ENCODE measurements at places on chromosomes 3 and 15.

DNA sequence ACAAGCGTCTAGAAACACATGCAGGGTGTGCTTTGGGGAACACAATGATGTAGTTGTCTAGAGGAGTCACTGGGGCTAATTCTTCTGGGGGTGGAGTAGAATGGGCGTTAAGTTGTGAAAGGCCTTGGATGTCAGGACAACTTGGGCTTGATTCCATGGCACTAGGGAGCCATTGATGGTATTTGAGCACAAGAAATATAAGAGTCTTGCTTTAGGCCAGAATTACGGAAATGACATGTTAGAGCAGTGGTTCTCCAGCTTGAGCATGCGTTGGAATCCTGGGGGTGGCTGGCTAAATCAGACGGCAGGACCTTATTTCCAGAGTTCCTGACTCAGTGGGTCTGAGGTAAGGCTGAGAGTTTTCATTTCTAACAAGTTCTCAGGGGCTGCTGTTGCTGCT is 29.2 kb upstream of the SMAD6 start:
- DNase-seq: no peak

DNA sequence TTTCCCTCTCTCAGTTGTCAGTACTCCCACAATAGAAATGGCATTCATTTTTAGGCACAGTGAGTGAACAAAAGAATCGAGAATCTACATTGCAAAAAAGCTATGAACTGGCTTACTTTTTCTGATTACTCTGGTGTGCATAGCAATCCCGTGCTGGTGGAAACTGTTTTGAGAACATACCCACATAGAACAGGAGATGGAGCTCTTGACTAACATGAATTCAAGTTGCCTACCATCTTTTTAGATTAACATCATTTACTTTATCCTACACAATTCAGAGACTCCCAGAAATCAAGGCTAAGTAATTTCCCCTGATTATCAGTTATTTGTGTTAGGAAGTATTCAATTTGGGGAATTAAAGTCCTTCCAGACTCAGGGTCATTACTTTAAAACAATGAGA is 326.6 kb downstream of the ARPP21 start:
- DNase-seq: peak; percentile 36

DNA sequence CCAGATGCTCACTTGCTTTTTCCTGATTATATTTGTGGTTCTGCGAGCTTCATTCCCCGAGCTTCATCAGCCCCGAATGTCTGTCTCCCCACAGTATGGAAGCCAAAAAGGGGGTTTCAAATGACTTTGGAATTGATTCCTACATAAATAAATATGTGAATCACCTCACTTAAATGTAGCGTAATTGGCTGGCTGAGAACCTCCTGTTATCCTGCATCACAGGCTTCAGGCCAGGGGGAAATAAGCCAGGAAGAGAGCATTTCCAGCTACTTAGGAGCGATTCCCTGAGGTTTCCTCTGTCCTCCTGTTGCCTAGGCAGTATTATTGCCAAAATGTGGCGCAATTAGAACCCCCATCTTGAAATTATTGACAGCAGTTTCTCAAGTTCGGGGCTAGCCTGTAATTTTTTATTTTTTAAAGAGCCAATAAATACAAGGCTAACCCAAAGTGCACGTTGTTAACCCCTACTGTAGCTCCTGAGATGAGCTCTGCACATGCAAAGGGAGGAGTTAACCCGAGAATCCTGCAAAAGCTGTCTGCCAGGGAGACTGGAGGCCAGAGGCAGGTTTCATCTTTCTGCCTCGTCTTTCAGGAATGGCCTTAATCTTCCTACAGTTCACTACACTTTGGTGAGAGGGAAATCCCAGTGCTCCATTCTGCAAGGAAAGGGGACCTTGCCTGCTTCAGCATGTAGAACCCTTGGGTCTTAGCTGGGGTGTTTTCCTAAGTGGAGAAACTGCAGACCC is 148.2 kb downstream of the ADAMTS9 start:
- no peak for DNase-seq

- no peak for DNase-seq
Observed at GRCh38 chr15:44246521-44247268, 41.8 kb upstream of the GOLM2 start.

- no peak for DNase-seq
Observed at GRCh38 chr15:79960502-79961212, 10.3 kb downstream of the BCL2A1 start.

GRCh38 chr3:5799398-5799797 is 611.9 kb downstream of the EDEM1 start:
- DNase-seq: no peak

- DNase-seq: no peak
Observed at GRCh38 chr3:43871627-43872245, 181.0 kb downstream of the ABHD5 start.

- DNase-seq: no peak
Observed at GRCh38 chr3:16807391-16807790, 77.4 kb upstream of the PLCL2 start.

DNA sequence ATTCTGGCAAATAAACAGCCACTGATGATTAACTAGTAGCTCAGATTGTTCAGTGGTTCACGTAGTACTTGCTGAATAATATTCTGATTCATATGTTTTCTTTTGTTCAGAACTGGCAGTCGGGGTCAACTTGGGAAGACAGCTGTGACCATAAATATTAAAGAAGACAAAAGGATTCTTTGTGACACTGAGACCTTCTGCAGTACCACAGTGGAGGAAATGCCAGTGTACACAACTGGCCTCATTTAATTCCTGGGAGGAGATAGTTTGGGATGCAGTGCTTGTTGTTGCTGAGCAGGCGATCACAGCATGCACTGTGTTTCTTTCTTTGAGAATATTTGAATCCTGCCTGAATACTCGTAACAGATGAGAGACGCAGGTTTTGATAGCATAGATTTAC is 26.7 kb upstream of the MCF2L2 start:
- no peak for DNase-seq

DNA sequence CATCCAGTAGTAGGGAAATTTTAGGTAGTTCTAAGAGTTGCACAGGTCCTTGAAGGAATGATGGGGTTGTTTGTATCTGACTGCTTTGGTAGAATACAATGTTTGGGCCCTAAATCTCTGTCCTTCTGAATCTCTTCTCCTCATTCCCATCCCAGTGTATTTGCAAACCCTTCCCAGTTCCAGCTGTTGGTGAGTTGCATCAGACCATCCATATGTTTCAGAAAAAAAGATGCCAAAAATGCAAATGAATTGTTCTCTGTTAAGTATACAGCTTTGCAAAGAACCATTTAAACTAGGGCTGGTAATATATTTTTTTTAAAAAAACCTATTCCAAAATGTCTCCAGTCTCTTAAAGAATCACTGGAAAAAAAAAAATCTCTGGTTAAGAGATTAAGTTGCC is 250.8 kb upstream of the FEZF2 start:
- DNase-seq: no peak

- no peak for DNase-seq
Observed at GRCh38 chr15:52567871-52568600, 794 bp downstream of the ARPP19 start.

DNA sequence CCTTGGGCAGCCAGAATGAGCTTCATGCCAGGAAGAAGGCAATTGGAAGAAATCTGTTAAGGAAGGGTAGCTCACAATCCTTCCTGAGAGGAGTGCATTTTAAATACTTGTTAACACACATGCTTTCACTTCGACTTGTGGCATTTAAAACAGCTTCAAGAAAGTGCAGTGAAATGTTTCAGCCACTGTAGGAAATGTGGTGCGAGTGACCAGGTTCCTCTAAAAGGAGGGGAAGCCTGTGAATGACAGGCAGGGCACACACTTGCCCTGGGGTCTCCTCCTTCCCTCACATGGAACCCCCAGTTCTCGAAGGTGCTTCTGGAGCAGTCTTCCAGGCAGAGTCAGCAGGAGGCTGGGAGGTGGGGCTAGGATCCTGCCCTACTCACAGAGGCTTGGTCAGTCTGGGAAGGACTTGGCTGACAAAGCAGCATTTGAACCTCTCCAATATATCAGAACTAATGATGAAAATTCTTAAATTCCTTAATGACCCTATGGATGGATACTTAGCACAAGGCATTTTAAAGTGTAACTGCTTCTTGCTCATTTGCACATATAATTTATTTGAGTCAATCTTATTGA is 358.6 kb downstream of the CHST2 start:
- no peak for DNase-seq

GRCh38 chr15:88131937-88132336 is 124.6 kb downstream of the NTRK3 start:
- DNase-seq: no peak

DNA sequence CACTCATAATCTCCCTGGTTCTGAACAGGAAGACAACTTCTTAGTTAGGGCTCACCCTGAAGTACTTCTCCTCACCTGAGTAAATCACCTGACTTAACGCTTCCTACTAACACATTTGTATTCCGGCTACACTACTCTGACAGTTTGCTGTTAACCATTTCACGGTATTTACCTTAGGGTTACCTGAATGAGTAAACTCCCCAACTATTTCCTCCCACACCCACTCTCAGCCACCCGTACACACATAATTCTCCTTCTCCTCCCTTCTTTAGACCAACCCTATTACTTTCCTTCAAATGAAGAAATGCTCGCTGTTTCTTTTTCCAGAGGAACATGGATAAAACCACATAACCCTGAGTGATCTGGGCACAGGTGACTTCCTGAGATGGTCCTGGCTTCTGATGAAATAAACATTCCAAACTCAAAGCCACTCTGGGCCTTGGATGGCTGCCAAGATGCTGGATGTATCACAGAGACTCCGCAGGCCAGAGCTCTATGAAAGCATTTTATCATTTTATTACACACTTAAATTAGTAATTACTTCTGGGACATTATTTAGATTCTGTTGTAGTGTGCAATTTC is 183.6 kb upstream of the ATP11B start:
- no peak for DNase-seq

GRCh38 chr3:66442254-66443117 is 58.3 kb downstream of the LRIG1 start:
- peak; percentile 68 for DNase-seq

DNA sequence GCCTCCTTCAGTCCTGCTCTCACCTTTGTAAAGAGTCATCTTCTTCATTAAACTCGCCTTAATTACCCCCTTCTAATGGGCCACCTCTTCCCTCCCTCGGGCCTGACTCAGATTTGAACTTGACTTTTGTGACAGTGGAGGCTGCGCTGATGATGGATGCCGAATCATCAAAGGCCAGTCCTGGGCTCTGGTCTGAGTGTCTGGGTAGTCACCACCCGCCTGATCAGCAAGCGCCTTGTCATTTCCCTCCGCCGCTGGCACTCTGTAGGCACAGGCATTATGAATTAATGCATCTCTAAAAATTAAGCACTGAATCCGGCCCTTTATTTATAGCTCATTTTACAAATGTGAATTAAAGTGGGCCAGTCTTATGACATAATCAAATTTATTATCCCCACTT is 116.7 kb upstream of the PROK2 start:
- DNase-seq: no peak

- no peak for DNase-seq
Observed at GRCh38 chr3:99777708-99778107, 40.0 kb upstream of the CMSS1 start.
